ENCODE measurements at places on chromosomes 5 and 9.

GRCh38 chr9:8419596-8420275, 620.2 kb upstream of the DMAC1 start:
- no peak for DNase-seq

DNA sequence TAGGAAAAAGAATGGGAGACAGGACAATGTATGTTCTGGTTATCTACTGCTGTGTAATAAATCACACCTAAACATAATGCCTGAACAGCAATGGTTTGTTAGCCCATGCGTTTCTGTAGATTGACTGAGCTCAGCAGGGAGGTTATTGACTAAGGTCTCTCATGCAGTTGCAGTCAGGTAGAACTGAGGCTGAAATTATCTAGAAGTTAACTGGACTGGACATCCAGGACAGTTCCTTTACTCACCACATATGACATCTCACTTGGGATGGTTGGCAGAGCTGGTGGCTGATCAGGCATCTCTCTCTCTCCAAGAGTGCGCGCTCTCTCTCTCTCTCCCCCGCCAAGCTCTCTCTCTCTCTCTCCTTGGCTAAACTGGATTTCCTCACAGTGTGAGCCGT, 8.9 kb upstream of the FOXB2 start:
- no peak for DNase-seq

DNA sequence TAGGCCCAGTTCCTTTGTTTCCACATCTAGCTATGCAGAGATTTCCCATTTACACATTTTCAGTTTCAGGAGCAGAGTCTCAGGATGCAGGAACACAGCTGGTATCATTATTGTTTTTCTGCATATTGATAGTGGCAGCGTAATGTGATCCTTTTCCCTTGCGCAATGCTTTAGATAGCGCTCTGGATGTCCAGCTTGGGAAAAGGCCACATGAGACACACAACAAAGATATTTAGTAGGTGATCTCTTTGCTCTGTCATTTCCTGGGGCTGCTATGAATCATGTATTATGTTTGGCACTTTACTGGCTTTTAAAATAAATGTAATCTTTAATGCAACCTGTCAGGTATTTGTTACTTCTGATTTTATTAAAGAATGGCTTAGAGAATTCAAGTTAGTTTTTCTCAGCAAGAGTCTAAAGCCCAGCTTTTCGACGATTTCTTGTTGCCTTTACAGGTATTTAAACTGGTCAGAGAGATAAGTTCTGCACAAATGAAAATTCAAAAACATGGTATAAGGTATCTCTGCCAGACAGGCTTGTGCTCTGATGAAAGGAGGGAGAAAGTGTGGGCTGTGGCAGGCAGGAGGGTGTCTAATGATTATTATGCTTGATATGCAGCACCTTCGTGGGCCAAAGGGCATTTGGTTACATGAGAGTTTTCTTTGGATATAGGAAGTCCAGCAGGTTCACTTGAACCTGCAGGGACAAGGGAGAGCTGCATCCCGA, 42.2 kb downstream of the PTTG1 start:
- peak; percentile 39 for DNase-seq

GRCh38 chr5:32346869-32347268, 34.1 kb upstream of the MTMR12 start:
- DNase-seq: no peak

GRCh38 chr5:154753792-154754191, 1.4 kb upstream of the LARP1 start:
- DNase-seq: peak; percentile 90

- DNase-seq: peak; percentile 20
Measured at GRCh38 chr5:42612750-42613366, 143.8 kb upstream of the CCDC152 start.

DNA sequence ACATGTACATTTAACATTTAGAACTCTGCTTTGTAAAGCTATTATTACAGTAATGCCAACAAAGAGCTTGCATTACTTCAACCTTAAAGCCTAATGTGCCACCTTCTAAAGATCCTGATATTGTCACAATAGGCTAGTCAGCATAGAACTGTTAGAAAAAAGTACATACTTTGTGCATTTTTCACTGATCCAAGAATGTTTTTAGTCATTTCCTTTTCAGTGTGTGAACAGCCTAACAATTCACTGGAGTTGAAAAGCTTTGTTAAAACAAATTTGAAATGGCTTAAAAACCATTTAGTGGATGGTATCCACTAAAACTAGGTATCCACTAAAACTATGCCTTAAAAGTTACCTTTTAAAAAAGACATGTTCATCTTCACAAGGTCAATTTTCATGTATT, 4.5 kb downstream of the RPS6 start:
- DNase-seq: peak; percentile 13

GRCh38 chr5:127936439-127936972, 147.1 kb upstream of the SLC12A2 start:
- no peak for DNase-seq

DNA sequence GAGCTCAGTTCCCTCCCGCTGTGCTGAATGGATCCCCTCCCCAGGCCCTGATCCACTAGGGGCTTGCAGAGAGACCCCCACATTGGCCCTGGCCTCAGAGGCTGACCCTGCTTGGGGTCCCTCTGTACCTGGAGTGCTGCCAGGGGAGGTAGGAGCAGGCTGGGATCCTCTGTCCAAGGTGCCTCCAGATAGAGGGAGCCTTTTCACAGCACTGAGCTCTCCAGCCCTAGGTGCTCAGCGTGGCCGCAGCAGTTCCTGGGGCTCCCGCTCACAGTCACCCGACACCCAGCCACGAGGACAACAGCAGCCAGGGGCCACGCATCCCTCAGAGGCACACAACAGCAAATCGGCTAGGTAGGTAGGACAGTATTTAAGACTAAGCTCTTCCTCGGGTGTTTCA, 62.2 kb upstream of the IRX2 start:
- no peak for DNase-seq

DNA sequence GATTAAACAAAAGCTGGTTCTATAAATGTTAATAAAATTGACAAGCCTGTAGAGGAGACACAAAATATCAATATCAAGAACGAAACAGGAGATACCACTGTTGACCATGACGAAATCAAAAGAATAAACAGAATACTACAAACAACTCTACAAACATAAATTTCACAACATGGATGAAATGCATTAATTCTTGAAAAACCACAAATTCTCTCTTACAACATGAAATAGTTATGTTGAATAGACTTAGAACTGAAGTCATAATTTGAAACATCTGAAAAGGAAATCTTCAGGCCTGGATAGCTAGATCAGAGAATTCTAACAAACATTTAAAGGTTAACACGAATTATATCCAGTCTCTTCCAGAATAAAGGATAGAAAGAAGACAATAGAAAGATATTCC, 6.9 kb upstream of the SPATA31C1 start:
- DNase-seq: peak; percentile 27

DNA sequence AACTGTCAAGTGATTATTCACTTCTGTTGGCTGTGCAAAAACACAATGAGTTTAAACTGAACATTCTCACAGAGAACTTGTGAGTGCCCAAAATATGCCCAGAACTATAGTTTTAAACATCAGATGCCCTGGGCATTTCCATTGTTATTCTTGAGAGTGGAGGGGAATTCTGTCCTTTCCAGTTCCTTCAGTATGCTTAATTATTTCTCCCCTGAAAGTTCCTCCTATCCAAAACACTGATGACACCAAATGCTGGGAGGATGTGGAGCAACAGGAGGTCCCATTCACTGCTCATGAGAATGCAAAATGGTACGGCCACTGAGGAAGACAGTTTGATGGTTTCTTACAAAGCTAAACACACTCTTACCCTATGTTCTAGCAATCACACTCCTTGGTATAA, 55.5 kb downstream of the ROR2 start:
- DNase-seq: no peak

- DNase-seq: no peak
Measured at GRCh38 chr5:124176692-124177091, 569.7 kb downstream of the ZNF608 start.

DNA sequence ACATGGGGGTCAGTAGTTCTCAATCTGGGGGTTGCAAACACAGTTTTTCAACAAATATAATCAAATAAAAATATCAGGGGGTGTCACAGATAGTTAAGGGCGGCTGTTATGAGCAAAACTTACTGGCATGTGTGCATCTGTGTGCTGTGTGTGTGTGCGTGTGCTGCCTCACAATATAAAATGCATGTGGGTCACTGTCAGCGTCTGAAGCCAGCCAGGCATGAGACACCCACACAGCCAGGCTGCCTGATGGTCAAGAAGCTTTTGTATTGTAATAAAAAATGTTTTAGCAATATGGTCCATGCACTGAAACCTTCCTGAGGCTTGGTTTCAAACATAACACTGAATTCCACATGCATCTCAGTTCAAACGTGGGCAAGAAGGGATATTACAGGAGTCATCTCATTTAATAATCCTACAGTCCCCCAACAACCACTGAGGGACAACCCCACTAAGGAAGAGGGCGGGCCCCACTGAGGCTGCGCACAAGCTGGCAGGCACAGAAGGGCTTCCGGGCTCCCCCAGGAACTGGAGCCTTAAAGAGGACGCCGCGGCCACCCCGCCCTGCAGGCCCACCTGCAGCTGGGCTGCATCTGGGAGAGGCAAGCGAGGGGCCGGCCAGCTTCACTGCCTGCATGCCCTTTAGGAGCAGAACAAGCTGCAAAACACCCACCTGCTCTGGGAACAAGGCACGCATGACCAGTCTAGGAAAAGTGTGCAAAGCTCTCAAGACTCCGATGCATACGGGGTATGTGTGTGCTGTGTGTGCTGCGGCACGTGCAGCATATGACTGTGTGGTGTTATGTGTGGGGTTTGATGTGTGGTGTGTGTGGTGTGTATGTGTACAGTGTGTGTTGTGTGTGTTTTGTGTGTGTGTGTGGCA, 14.1 kb downstream of the SEMA4D start:
- no peak for DNase-seq

DNA sequence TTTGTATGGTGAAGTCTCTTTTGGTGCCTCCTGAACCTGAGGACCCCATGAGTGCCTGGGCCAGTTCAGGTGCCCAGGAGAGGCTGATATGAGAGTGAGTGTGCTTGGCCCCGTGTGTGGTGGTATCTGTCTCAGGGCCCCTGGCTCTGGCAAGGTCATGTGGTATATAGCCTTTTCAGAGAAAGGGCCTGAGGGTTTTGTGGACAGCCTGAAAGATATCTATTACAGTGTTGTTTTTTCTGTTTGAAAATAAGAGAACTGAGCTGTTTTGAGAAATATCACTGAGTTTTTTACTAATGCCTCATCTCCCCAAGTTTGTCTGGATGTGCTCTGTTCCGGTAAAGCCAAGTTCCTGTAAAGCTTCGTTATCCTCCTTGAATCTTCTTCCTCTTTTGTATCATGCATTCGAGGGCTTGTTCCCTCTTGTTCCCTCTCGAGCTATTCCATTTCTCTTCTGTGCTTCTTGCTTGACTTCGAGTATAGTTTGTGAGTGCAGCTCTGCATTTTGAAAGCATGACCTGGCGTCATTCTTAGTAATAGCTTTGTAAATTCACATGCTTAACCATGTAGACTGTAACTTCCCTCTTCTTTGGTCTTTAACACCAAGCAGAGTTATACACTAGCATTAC, 122.3 kb downstream of the MAST4 start:
- no peak for DNase-seq

- DNase-seq: no peak
Measured at GRCh38 chr9:6552498-6553121, 92.9 kb downstream of the GLDC start.

DNA sequence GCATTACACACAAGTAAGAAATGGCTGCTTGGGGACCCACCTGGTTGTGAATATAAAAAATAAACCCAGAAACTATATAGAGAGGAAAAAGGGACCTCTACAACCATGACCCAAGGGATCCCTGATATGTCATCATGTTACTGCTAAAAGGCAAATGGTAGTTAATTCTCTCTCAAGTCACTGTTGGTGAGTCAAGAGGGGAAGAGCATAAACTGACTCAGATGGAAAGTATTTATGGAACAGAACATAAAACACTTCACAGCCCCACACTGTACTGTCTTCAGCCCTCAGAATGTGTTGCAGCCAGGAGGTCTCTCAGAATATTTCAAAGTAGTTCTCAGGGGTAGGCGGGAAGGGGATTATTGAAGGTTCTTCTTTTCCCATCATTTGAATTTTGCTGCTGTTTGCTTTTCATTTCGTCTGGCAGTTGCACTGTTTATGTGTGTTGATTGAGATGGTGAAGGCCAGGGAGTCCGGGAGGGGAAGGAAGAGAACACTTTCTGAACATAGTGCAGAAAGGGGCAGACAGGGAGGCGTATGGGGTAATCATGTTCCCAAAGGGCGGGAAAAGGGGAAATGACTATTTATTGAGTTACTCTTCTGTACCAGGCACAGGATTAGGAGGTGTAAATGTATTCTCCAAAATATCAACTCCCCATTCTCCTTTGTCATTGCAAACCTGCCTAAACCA, 85.5 kb downstream of the TEK start:
- DNase-seq: peak; percentile 79

GRCh38 chr9:14424289-14424688, 110.3 kb upstream of the NFIB start:
- DNase-seq: no peak

DNA sequence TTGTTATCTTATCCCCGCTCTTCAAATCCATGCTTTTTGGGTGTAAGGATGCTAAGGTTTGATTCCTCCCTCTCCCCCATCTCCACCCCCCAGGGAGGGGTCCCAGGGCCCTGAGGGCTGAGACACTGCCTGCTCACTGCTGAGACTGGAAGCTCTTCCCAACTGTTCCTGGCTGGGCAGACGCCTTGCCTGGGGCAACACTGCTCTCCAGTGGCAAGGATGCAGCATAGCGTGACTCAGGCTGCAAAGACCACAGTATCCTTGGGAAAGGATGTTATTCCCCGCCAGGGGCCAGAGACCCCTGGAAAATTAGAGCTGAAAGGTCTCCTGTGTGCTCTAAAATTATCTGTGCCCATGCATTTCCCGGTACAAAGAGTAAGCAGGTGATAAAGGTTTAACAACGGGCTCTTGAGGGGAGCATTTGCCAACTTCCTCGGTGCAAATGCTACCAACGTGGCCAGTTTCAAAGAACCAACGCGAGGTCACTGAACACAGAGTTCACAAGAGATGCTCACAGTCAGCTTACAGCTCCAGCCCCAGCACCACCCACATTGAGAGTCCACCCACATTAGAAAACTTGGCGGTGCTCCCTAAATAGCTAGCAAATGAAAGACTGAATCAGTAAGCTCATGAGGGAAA, 271.9 kb downstream of the NSG2 start:
- DNase-seq: peak; percentile 86

DNA sequence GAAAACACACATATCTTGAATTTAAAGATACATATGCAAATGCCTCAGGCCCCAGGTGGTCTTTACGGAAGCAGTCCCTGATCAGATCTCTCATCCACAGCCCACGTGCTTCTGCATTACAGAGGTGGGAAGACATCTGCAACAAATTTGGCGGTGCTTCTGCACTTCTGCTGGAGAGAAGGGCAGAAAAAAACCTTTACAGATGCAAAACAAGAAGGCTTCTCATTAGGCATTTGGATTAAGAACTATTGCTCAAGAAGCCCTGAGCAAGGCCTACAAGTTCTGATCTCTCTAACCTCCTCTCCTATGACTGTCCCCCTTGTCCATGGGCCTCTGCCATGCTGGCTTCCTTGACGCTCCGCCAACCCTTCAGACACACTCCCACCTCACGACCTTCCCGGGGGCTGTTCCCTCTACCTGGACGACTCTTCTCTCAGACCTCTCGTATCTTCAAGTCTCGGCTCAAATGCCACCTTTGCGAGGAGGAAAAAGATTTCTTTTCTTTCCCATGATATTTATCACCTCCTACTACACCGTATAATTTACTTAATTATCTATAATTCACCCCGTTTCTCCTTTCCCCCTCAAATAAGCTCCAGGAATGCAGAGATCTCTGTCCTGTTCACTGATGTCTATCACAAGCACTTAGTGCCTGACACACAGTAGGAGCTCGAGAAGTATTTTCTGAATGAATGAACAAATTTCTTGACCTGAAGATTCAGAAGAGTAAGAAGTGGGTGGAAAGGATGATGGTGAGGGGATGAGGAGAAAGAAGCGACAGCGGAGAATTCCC, 1.1 kb downstream of the MTMR12 start:
- DNase-seq: no peak

- no peak for DNase-seq
Measured at GRCh38 chr5:61162832-61163567, 732 bp upstream of the SMIM15 start.
